Stimulated activated CD8-positive, alpha-beta memory T cell treated with anti-CD3 and anti-CD28 coated beads, Interleukin-7, amount 100 ng/mL, for 24 hours (primary cell): ENCODE measurements at places on chromosomes 13 and 19.

DNA sequence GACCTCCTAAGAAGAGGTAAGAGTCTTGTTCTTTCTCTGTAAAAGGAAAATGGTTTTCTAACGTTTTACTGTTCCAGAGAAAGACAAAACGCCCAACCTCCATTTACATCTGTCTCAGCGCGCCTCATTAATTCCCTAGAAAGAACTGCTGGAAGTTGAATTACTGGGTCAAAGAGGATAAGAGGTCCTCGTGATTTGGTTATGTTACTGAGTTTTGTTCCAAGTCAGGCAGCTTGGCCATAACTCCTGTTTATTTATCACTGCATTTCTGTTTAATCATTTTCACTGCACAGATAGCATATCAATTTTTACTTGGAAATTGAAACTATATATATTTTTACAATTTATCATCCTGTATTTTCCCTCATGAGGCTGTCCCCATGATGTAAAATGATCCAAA lies 112.9 kb upstream of the PEG3 start:
- no peak for DNase-seq

DNA sequence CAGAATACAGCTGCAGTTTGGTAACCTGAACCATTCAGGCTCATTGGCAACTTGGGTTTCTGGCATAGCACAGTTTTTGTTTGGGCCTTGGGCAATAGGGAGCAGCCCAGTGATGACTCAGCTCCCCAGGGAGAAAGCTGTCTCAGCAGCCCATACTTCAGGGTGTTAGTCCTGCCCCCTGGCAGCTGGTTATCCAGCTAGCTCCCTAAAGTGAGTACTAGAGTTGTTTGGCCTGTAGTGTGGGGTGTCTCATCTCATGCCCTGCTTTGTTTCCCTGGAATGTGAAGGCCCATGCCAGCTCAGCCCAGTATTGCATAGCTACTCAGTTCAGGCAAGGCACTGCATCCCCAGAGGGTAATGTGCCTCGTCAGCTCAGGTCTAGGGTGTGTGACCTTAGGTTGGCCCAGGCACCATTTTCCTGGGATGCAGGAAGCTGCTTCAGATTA lies 18.2 kb upstream of the ZNF543 start:
- no peak for DNase-seq

DNA sequence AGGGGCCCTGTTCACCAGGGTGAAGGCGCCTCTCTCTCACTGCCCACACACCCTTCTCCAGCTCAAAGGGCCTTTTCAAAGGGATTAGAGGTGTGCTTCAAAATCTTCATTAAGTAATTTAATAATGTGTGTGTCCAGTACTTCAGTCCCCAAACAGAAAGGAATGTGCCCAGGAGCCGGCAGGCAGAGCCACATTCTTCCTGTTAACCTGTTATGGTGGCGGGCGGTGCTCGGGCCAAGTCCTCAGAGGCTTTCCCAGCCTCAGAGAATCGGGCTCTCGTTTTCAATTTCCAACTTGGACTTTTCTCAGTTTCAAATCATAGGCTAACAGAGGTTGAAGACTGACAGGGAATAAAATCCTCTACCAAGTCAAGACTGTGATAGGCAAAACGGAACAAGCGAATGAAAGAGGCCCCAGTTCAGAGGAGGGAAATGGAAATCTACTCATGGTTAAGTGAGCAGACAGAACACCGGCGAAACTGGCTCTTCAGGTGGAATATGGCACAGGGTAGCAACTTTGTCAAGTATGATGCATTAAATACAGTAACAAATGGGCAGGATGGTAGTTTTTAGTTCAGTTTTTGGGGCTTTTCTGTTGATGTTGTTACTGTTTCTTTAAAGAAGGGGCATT lies 68.6 kb downstream of the FOXO1 start:
- DNase-seq: no peak

DNA sequence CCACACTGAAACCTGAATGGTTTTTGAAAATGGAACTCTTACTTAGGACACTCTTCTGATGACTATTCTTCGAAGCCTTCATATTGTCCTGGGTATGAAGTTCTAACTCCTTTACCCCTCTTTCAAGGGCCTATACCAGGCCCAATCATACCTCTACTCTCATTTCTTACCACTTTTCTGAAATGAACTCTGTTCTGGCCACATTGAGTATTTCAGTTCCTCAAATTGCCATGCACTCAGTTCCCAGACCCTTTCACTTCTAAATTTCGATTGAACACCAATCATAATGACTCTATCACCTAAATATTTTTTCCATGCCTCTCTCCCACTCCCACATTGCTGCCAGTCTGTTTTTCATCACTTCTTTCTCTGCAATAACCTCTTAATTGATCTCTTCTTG lies 53.7 kb downstream of the LACC1 start:
- no peak for DNase-seq

- no peak for DNase-seq
Observed at GRCh38 chr13:26324867-26325266, 70.9 kb downstream of the CDK8 start.

DNA sequence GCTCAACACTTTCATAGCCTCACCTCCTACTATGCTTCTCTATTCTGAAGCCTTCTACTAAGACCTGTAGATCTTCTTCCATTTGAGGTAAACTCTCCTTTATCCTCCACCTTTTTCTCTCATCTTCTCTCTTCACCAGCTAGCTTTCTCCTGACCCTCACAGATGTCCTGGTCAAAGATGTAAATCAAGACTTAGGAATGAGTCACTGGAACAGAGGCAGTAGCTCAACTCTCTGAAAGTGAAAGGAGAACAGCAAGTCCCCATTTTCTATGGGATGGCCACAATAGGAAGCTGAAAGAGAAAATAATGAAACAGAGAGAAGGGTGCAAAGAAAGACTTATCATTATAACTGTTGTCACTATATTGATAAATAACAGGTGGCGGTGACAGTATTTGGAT lies 86.1 kb upstream of the DOCK9 start:
- DNase-seq: no peak

DNA sequence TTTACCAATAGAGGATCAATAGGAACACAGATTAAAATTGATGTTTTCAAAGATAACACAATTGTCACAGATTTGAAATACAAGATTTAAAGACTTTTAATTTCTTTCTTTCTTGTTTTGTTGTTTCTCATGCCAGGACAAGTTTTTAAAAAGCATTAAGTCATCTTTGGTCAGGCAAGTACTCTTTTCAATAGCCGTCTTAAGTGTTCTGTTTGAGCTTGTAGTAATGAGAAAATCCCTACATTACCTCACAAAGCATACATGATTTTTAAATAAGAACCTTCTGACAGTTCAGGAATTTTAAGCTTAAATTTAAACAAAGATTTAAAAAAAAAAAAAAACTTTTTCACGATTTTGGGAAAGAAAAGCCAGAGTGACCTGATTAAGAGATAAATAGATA lies 216.3 kb upstream of the PRR20A start:
- DNase-seq: no peak

DNA sequence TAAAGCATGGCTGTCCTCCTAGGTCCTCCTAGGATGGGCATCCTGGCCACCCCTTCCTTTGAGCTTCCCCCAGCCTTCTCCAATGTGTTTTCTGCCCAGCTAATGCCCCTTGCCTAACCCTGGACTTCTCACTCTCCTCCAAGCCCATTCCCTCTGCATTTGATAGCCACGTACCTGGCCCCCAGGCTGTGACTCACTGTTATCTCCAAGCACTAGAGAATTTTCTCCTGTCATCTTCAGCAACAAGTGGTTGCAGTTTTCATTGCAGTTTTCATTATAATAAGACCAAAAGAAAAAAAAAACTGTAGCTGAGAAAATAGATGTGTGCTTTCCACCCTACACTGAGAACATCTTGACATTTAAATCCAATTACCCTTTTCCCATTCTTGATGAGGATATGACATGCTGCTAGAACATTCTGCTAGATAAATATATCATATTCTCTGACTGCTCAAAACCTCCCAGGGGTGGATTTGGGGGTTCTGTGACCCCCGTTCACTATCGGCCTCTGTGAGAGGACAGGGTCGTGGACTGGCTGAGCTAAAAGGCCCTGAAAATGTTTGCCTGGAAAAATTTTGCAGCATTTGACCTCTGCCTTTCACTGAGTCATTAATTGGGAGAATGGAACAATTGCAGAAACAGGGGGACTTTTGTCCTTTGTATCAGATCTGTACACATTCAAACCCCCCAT lies 58.8 kb upstream of the KCTD15 start:
- DNase-seq: no peak

DNA sequence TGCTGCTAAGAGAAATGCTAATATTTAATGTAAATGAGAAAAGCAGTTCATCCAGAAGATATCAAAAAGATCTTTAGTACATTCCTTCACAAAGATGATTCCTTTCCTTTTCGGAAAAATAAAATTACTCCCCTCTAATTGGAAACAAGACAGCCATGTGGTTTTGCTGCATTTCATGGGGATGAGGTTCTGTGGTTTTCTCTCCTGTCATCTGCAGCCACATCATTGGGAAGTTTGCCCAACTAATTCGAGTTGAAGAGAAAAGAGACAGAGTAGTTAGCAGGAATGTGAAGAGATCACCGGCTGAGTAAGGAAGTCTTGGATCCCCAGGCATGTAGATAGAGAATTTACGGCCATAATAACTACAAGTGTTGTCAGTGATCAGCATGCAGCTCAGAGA lies 122.1 kb downstream of the CYSLTR2 start:
- no peak for DNase-seq

- no peak for DNase-seq
Observed at GRCh38 chr13:33471204-33471603, 185.6 kb upstream of the STARD13 start.

GRCh38 chr13:76014406-76015318 lies 378.5 kb downstream of the LMO7 start:
- no peak for DNase-seq

DNA sequence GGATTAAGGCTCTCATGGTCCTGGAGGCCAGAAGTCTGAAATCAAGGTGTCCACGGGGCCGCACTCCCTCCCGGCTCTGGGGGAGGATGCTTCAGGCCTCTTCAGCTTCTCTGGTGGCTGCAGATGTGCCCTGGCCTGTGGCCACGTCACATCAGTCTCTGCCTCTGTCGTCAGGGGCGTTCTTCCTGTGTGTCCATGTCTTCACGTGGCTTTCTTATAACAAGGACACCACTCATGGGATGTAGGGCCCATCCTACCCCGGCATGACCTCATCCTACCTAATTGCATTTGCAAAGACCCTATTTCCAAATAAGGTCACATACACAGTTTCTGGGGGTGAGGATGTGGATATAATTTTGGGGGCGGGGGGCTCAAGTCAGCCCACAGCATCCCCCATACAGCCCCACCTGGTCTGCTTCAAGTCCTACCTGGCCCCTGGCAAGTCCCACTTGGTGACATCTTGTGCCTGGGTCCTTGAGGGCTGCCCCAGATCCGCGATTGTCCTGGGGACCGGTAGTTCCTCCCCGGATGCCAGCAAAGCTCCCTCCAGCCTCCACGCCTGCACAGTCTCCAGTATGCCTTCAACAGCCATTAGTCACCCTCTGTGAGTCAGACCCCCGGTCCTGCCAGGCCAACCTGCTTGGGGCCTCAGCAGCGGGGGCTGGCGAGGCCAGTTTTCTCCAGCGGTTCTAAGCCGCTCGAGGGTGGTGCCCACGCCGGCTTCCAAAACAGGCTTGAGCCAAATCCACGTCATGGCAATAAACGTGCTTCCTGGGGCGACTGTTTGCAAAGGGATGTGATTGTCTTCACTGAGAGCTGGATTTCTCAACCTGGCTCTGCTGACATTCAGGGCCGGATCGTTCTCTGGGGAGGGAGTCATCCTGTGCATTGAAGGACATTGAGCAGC lies 32.2 kb downstream of the MYO9B start:
- no peak for DNase-seq

DNA sequence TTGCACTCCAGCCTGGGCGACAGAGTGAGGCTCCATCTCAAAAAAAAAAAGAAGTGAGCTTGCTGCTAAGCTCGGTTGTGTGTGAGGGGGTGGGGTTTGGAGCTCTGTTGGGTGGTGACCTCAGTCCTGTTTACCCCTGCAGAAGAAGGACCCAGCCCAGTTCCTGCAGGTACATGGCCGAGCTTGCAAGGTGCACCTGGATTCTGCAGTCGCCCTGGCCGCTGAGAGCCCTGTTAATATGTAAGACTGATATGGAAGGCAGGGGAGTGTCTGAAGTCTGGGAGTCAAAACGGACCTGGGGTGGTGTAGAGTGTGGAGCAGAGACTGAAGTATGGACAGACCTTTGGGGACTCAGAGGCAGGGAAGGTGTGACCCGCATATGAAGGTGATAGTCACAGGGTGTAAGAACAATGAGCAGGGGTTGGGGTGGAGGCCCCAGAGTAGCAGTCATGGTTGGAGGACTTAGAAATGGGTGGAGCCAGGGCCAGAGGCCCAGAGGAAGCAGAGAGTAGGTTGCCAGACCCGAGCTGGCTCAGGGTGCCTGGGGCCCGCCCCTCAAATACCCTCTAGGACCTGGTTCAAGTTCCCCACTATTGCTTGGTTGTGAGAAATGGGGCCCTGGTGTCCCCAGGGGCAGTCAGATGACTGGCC lies 13.2 kb downstream of the CLASRP start:
- no peak for DNase-seq
